ENCODE measurements at places on chromosomes 2 and 18.

DNA sequence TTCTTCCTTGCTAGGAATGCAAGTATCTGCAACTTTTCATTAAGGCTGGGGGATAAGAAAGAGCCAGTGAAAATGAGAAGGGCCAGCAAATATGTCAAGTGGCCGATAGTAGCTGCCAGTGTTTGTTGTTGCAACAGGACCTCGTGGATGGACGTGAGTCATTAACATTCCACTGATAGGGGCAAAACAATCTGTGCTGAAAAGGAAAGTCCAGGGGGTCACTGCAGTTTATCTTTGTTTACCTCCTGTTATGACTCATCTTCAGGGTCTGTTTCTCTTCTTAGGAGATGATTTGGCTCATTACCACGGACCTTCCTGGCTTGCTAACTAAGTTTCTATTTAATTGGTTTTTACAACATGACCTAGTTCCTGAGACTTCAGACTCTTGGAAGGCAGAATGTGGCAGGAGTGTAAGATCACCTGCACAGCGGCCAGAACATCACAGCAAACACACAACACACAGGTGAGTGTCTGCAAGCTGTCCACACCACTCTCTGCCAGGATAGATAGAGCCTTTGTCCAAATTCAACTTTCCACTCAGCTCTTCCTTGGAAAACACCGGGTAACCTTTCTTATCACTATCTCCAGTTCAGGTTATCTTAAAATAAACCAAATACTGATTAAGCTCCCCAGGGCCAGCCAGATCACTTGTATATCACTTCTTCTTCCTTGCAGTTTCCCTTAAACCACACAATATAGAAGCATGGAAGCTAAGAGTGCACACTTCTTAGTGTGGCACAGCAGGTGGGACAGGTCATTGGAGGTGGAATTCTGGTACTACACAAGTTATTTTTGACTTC, 157.5 kb upstream of the LMAN1 start:
- no peak for DNase-seq

DNA sequence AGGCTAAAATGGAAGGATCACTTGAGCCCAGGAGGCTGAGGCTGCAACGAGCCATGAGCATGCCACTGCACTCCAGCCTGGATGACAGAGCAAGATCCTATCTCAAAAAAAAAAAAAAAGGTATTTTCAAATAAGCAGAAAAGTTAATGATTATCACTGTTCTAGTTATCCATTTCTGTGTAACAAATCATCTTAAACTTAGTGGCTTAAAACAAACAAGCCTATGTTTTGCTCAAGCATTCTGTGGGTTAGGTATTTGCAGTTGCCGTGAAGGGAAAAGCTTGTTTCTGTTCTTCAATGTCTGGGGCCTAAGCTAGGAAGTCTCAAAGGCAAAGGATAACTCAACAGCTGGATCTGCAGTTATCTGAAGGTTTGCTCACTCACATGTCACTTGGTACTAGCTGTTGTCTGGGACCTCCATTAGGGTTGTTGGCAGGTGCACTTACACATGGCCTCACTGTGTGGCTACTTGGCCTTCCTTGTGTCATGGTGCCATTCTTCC, 14.1 kb downstream of the MFF start:
- no peak for DNase-seq

GRCh38 chr2:112182581-112183034, 44.4 kb downstream of the FBLN7 start:
- DNase-seq: no peak

GRCh38 chr2:96555146-96555610, 18.6 kb downstream of the ARID5A start:
- no peak for DNase-seq

GRCh38 chr2:105187531-105187930, 54.0 kb upstream of the GPR45 start:
- DNase-seq: no peak

DNA sequence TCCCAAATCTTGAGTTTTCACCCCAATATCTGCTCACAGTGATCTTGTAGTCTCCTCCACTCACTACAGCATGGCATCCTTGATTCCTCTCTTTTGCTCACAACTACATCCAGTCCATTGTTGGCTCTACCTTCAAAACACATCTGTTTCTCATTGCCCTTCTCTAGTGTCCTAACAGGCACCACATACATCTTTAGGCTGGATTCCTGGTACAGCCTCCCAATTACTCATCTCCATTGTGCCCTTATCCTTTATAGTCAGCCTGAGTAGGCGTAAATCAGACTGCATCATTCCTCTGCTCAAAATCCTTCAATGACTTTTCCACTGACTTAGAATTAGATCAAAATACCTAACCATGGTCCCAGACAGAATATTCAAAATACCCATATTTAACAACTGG, 10.7 kb upstream of the TAF1B start:
- DNase-seq: no peak

- DNase-seq: no peak
These were observed 169.1 kb downstream of the ATAD2B start for GRCh38 chr2:23757686-23758433.
